ENCODE measurements at places on chromosomes 4 and X.

- DNase-seq = no peak
Measured at GRCh38 chr4:116531026-116531425, 554.4 kb downstream of the TRAM1L1 start.

DNA sequence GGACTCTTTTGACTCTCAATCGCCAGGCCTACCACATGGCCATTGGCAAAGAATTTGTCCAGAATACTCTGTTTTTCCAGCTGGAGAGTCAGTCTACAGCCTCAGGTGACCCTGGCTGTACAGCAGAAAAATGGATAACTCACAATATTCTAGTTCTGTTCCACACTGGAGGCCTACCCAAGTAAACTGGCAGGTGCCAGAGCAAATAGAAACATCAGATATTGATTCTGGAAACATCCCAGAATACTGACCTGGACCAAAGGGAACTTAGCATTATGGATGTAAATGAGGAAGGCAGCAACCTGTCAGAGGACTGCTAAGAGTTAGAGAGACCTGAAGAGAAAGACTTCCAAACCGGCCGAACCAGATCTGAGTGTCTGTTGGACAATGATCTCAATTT, 147.9 kb upstream of the SMAD1 start:
- no peak for DNase-seq

DNA sequence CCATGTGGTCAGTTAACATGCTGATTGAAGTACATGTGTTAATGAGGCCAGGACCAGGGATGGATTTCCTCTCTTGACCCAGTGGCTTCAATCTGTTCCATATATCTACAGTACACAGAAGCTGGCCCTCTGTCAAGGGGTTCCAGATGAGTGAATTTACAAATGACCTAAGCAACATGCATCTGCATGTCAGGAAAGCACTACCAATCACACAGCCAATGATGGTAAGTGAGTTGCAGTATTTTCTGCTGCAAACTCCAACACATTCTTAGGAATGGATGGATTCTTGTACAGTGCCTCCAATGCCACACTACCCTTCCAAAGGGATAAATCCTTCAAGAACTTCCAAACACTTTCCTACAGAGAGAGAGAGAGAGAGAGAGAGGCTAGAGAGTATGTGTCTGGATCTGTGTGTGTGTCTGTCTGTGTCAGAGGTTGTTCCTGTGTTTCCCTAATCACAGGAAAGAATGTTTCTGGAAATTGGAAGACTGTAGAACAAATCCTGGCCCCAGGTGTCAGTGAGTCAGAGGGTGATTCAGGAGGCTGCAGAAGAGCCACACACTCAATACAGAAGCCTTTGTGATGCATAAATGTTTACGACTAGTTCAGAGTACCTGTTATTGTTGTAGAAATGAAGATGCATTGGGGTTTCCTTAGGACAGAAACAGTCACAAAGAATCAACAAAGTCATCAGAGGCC, 107.5 kb downstream of the GUCY2F start:
- no peak for DNase-seq

DNA sequence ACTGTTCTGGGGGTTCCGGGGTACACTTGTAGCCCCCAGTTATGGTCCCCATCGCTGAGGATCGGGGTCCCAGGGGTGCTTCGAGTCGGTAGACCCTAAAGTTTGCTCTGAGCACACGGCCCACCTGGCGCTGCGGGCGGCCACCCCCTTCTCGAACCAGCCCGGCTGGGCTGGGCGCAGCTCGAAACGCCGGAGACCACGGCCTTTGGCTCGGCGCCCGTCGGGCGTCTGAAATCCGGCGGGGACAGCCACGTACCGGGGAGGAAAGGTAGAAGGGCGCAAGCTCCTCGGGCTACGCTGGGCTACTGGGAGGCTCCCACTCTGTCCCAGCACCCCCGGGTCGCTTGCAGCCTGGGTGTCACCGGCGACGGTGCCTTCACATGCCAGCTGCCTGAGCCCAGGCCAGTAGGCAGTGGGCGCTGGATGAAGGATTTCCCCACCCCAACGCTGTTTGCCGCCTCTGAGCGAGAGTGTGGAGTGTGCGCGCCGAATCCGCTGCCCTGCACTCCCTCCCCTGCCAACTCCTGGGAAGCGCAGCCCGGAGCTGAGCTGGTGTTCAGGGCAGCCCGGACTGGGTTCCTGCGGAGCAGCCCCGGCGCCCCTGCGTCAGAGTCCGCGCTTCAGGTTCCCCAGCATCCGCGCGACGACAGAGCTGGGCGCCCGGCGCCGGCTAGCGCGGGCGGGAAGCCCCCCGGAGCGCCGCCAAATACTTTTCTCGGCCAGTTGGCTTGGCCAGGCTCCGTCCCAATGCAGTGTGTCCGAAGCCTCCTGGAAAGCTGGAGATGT, 637 bp downstream of the MAMLD1 start:
- DNase-seq = no peak

GRCh38 chrX:24229400-24229879, 79.9 kb downstream of the ZFX start:
- no peak for DNase-seq

GRCh38 chr4:54842656-54843055, 184.9 kb downstream of the KIT start:
- DNase-seq = no peak

DNA sequence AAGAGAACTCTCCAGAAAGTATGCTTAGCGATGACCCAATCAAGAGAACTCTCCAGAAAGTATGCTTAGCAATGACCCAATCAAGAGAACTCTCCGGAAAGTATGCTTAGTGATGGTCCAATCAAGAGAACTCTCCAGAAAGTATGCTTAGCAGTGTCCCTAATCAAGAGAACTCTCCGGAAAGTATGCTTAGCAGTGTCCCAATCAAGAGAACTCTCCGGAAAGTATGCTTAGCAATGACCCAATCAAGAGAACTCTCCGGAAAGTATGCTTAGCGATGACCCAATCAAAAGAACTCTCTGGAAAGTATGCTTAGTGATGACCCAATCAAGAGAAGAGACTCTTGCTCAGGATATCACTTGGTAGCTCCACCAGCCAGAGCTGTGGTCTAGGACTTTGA, 92.5 kb downstream of the AFAP1 start:
- DNase-seq = no peak

- DNase-seq = no peak
Measured at GRCh38 chr4:8589336-8589735, 3.2 kb upstream of the CPZ start.

- no peak for DNase-seq
Measured at GRCh38 chr4:113539408-113539807, 222.1 kb downstream of the CAMK2D start.

DNA sequence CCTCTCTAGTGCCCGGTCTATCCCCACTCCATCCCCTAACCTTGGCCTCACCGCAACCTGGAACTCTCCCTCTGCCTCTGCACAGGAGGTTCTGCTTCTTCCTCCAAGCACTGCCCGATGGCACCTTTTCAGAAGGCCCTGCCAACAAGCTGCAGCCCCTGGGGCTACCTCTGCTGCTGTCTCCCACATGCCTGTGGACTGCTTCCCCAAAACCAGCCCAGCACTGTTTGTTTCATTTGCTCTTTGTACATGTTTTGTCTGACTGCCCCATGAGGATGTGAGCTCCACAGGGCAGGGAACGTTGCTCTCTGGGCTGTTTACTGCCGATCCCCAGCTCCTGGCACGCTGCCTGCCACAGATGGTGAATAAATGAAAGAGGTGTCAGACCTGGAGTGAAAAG, 85.4 kb downstream of the INTS6L start:
- DNase-seq = no peak
